Stimulated activated CD4-positive, alpha-beta T cell treated with anti-CD3 and anti-CD28 coated beads, TNF-alpha, amount 100 ng/mL, for 4 hours (primary cell): ENCODE measurements at places on chromosomes 1 and 21.

GRCh38 chr21:34883491-34884271 is 165.4 kb downstream of the RUNX1 start:
- DNase-seq, result no peak

GRCh38 chr1:15963968-15964648 is 11.8 kb downstream of the ZBTB17 start:
- DNase-seq, result no peak

DNA sequence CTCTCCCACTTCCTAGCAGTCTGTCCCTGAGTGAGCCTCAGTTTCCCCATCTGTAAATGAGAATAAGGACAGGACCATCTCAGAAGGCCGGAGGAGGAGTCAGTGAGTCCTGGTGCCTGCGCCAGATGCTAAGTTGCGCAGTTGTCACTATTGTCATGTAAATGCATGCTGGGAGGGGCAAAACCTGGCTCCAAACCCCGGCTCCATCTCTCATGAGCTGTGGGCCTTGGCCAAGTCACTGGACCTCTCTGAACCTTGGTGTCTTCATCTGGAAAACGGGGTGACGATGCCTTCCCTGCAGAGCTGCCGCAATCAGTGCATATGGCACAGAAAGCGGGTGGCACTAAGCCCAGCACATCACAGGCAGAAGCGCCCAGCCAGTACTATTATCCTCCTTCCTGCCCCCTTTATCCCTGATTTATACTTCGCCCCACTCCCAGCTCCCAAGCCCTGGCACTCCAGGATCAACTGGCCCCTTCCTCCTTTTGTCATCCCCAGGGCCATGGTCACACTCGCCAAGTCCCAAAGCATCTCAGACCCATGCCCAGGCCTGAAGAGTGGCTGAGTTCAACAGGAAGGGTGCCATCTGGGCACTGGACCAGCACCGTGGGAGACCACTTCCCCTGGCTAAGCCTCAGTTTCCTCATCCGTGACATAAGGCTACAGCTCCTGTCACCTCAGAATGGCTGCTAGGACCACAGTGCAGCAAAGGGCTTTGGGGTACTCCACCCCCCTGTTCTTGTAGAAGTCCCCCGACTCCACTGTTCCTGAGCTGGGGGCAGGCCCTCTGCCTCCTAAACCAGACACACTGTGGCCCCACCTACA is 4.3 kb upstream of the PLEKHG5 start:
- no peak for DNase-seq

DNA sequence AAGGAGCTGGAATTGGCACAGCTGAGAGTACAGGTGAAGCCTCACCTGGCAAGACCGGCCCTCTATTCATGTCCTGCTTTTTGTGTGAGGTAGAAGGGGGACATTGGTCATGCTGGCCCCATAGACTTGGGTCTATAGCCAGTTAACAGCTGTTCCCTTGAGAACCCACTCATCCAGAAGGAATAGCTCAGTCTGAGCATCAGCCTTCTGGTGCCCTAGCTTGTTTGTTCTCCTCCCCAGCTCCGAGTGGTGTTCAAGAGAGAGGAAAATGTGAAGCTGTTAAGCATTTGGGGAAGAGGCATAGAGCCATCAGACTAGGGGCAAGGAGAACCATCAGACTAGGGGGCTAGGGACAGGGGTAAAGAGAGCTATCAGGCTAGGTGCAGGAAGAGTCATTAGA is 290.9 kb downstream of the SIPA1L2 start:
- DNase-seq, result no peak

DNA sequence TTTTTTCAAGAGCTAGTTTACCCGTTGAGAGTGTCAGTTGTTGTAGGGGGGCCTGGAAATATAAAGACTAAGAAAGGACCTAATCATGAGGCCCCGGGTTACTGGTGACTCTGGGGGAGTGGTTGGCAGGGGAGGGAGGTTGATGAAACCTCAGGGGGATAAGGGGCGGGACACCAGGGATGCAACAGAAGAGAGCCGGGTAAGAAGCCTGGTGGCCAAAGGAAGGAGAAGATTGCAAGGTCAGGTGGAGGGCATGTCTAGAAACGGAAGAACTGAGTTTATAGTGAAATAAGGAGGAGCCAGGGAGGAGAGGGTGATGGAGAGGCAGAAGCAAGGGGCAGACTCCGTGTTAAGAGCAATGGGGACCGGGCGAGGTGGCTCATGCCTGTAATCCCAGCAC is 12.5 kb upstream of the SPOCD1 start:
- no peak for DNase-seq

DNA sequence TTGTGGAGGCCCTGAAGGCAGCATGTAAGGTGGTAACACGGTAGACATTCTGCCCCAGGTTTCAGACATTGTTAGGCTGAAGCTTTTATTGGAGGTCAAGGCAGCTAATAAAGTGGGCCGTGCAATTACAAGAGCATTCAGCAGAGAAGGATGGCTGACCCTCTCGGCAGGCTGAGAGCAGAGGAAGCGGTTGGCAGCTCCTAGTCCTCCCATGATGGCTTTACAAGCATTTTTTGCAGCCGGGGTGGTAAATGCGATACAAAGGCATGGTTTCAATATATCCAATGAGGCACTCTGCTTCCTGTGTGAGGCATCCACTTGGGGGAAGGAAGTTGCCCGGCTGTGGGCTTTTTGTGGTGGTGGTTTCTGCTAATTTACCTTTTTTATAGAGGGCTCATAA is 14.6 kb downstream of the KIF26B start:
- DNase-seq, result no peak

- DNase-seq, result no peak
Measured at GRCh38 chr1:22816803-22817202, 106.2 kb downstream of the EPHB2 start.

DNA sequence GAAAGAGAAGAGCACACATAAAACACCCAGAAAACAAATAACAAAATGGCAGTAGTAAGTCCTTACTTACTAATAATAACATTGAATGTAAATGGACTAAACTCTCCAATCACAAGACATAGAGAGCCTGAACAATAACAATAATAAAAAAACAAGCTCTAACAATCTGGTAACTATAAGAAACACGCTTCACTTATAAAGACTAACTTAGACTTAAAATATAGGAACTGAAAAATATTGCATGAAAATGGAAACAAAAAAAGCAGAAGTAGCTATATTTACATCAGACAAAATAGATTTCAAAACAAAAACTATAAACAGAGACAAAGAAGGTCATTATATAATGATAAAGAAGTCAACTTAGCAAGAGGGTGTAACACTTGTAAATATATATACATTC is 83.1 kb upstream of the LYPLAL1 start:
- no peak for DNase-seq

GRCh38 chr1:174114106-174114505 is 45.2 kb upstream of the RABGAP1L start:
- DNase-seq, result no peak

- DNase-seq, result no peak
Measured at GRCh38 chr1:10065344-10065685, 32.6 kb downstream of the UBE4B start.

DNA sequence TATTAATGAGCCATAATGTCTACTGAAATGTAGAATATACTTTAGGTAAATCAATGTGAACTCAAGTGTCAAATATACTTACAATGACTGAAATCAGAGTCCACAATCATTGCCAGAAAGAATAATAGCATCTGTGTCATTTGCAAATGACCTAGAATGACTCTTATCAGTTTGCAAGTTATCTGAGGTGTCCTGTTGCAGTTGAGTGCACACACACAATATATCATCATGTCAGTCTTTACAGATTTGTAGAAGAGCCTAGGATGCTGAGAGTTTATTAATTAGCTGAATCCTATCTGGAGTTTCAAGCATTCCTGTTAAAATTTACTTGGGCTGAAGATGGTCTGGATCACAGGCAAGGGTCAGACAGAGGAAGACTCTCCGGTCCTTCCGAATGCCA is 324.0 kb upstream of the GREM2 start:
- no peak for DNase-seq

DNA sequence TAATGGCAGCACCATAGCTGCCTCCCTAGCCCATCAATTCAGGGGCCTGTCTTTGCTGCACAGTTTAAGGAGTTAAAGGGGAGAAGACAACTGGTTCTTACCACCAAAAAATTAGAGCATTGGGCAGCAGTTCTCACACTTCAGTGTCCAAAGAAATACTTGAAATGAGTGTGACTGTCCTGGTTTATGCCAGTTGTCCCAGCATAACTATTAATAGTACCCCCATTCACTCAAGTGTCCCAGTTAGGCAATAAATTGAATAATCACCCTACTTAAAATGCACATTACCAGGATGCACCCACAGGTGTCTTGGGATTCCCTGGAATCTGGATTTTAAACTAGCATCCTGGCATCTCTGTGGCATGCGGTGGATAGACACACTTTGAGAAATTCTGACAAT is 51.1 kb downstream of the FAM163A start:
- no peak for DNase-seq

GRCh38 chr1:15080328-15081007 is 73.1 kb upstream of the TMEM51 start:
- no peak for DNase-seq

- DNase-seq, result no peak
Measured at GRCh38 chr1:60809204-60809980, 273.0 kb upstream of the NFIA start.

GRCh38 chr1:9901148-9902059 is 8.7 kb downstream of the CTNNBIP1 start:
- DNase-seq, result no peak

GRCh38 chr1:60911966-60912697 is 170.2 kb upstream of the NFIA start:
- DNase-seq, result no peak

DNA sequence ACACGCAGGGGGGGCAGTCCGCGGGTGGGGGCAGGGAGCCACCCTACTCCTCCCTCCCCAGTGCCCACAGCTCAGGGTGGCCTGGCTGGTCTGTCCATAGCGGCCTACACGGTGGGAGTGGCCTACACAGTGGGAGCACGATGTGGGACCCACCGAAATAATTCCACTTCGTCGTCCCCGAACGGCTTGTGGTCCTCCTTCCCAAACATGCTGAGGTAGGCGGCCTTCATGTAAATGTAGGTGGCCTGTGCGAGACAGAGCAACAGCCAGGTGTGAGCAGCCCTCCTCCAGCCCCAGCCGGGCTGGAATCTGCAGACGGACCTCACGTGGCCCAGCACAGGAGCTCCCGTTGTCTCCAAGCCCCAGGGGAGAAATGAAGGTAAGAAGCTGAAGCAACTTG is 34.4 kb downstream of the TTC39A start:
- no peak for DNase-seq

- DNase-seq, result no peak
Measured at GRCh38 chr1:79667848-79668696, 661.5 kb upstream of the ADGRL4 start.

- DNase-seq, result no peak
Measured at GRCh38 chr1:93148001-93148400, 32.2 kb downstream of the TMED5 start.

GRCh38 chr1:242522304-242522945 is 2.1 kb downstream of the PLD5 start:
- no peak for DNase-seq

DNA sequence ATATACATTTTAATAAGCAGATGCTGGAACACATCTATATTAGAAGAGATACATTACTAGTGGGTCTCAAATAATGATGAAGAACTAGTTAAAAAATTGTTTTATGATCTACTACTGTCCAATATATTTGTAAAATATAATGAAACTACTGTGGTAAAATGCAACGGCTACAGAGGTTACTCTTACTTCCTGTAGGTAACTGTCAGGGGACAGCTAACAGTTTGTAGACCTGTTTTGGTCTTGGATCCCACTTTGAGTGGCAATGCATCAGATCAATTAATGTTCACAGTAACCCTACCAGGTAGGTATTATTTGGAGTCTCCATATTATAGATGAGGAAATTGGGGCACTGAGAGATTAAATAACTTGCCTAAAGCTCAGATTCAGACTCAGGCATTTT is 26.7 kb upstream of the MYSM1 start:
- DNase-seq, result no peak

DNA sequence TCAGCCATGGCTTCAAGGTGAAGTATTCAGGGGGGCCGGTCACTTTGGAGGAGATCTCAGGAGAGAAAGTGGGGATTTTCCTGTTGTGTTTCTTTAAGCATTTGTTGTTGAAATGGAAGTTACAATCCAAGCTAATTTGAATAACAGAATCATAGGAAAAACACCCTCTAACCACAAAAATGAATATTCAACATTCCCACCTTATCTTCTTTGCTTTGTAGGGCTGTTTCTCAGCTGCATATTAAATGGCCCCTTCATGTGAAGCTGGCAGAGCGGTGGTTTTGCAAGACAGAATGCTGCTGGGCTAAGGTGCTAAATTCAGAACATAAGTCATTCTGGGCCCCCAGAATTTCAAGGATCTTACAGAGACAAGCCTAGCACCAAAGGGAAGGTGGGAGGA is 279.0 kb downstream of the RRAGC start:
- DNase-seq, result no peak

DNA sequence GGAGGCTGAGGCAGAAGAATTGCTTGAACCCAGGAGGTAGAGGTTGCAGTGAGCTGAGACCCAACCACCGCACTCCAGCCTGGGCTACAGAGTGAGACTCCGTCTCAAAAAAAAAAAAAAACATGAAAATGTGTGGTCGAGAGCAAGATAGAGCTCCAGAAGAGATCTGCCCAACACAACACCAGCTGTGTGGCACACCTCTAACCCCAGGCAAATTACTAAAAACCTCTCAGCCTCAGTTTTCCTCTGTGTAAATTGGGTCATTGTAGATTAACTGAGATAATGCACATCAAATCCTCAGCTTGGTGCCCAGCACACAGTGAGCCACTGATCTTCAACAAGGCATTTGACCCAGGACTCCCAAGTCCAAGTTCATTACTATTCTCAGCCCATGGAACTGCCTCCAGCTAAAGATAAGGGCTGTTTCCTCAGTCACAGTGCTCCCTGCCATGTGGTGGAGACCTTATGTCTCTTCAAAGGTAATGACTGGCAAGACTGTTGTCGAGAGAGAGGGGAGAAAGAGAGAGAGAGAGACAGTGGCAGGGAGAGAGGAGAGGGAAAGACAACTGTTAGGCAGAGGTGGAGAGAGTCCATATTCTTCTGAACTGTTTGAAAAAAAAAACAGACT is 58.1 kb downstream of the PTP4A2 start:
- DNase-seq, result no peak

GRCh38 chr1:27152004-27152828 is 2.7 kb downstream of the SLC9A1 start:
- DNase-seq, result no peak

DNA sequence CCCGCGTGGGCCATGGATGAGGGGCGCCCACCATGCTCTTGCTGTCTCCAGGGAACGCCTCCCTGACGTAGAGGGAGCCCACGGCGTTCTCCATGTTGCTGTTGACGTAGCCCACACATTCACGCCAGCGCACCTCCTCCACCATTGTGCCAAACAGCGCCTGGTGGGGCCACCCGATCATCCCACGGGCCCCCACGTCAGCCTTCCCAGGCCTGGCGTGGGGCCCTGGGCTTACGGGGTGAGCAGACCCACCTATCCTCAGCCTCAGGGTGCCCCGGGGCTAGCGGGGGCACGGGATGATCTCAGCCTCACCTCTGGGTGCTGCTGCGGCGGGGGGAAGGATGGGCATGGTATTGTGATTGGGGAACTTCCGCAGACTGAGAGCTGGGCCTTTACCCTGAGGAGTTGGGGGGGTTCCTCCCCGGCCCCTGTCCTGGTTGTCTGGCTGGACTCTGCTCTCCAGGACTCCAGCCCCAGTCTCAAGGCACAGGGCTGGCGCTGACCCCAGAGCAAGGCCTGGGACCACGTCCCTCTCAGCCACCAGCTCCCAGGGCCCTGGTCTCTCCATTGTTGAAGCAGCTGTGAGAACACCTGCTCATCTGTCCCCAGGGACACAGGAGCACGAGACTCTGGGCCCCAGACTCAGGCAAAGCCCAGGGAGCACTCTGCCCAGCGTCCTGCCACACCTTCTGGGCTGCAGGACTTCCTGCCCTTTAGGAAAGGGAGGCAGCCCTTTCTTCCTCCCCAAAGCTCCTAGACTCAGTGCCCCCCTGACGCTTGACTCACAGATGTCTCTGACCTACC is 10.2 kb downstream of the PRXL2B start:
- DNase-seq, result no peak
